NCI-H2029 (cell line): ENCODE measurements at places on chromosomes 7 and 10.
A peak's percentile ranks its signal among the peaks of the same experiment; 100 is the strongest.

- DNase-seq, result no peak
Measured at GRCh38 chr7:151139791-151140190, 27.7 kb downstream of the GBX1 start.

DNA sequence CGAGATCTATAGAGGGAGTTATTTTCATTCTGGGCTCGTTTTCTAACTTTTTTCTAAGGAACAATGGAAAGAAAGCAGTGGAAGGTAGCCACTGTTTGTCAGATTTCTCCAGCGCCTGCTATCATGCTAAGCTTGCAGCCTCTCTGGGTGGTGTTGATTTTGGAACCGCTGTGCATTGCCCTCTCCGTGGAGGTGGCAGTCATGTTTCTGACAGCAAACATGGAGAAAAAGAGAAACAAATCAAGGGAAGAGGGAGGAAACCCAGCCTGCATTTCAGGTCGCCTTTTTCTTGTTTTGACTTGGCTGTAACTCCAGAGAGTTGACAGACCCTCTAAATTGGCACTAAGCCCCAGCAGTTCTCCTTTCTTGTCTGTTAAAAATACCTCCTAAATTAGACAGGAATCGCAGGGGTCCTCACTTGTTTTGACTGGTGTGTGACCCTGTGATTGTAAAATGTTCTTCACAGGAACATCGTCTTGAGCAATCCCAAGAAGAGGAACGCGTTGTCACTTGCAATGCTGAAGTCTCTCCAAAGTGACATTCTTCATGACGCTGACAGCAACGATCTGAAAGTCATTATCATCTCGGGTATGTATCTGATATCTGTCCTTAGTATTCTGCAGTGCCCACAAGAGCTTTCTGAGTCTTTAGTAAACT lies 4.8 kb downstream of the ECHDC3 start:
- no peak for DNase-seq

DNA sequence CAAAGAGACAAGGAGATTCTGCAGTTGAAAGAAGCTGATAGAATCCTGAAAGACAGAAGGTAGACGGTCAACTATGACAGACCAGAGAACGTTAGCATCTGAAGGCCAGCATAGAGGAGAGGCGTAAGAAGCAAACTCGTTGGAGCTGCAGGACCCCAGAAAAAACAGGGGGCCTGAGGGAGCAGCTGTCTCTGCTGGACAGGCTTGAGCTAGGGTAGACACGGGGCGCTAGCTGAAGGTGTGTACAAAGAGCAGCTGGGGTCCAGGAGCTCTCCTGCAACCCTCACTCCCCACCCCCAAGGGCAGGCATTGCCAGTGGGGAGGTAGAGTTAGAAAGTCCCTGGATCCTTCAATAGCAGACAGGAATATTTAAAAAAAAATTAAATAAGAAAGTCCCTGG lies 14.6 kb upstream of the GDI2 start:
- no peak for DNase-seq

DNA sequence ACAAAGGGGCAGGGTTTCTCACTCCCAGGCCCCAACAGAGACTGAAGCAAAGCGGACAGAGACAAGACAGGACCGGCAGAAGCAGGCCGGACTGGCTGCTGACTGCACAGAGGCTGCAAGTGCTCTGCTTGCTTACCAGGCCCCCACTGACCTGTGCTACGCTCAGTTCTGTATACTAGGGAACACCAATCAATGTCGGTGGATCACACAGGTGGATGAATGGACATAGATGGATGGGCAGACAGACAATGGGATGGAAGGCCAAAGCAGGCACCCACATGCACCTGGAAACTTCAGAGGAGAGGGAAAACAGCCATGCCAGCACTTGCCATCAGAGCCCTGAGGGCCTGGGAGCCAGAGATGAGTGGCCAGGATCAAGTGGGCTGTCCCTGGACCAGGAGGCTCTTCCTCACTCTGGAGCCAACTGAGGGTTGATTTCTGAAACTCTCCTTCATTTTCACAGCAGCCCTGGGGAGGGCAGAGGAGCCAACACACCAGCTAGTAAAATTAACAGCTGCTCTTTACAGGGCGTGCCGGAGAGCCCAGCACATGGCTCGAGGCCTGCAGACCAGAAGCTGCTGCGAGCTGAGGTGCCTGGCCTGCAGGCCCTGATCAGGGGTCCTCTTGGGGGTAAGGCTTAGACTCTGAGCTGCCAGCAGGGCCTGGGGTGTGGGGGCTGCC lies 243.6 kb downstream of the KCNMA1 start:
- no peak for DNase-seq

DNA sequence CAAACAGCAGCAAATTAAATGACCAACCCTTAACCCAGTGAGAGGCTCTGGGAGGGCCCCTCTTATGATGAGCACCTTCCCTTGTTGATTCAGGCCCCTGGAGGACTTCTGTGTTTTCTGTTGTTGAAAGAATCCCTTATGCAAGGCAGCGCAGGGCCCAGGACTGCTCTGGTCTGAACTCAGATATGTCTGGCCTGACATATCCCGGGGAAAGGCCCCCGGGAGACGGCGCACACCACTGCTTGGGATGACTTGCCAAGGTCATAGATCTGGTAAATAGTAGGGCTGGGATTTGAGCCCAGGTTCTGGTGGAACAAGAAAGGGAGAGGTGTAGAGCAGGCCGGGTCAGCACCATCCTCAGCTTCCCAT lies 124.0 kb downstream of the AOAH start:
- peak; percentile 44 for DNase-seq

DNA sequence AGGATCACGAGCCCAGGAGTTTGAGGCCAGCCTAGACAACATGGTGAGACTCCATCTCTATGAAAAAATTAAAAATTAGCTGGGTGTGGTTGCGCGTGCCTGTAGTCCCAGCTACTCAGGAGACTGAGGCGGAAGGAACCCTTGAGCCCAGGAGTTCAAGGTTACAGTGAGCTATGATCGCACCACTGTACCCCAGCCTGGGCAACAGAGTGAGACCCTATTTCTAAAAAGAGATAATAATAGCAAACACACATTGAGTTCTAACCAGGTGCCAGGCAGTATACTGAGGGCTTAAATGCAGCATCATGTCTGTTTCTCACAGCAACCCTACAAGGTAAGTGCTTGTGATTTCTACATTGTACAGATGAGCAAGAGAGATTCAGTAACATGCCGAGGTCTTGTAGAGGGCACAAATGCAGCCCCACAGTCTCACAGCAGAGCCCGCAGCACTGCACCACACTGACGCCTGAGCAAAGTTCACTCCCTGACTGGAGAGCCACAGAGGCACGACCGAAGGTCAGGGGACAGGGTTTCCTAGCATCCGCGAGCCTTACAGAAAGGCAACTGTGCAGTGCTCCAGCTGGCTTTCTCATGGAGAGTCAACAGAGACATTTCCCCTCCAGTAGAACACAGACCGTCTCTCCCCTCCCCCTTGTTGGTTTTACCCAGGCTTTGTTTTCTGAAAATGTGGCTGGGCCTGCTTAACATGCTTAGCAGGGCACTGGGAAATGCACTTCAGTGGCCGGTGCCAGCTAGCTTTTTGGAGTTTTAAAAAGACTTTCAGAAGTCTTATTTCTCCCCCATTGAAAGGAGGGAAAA lies 36.5 kb downstream of the PDSS1 start:
- DNase-seq, result peak; percentile 6

GRCh38 chr7:116727432-116728009 lies 55.5 kb downstream of the MET start:
- no peak for DNase-seq

GRCh38 chr10:70853038-70853437 lies 35.3 kb downstream of the PCBD1 start:
- no peak for DNase-seq

GRCh38 chr10:49606981-49607535 lies 3.1 kb upstream of the SLC18A3 start:
- no peak for DNase-seq

- DNase-seq, result no peak
Measured at GRCh38 chr7:49322476-49322875, 398.1 kb downstream of the CDC14C start.

DNA sequence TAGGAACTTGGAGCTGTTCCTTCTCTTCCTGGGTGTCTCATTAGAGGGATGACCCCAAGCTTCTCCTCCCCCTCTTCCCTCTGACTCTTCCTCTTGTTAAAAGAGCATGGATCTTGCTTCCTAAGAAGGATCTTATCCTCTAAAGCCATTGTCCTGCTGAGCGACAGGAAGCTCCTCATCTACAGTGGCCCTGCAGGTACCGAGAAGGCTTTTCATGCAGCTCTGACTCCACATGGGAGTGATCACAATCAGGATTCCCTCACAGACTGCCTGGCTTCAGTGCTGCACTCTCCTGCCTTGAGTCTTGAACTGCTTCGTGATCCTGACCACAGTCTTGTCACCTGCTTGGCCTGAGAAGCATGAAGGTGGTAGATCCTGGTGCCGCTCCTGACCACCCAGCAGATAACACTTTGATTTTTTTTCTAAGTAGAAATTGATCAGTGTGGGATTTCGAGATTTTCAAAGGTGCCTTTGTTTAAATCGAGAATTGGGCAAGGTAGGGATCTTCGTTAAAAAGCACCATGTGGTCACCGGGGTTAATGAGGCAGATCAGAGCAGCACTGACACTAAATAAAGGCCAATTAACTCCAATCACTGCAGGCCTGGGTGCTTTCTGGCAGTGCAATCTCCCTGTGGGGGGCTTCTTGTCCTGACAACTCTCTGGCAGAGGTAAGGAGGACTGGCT lies 376.4 kb downstream of the NRG3 start:
- no peak for DNase-seq

- no peak for DNase-seq
Measured at GRCh38 chr10:126062131-126063032, 166.0 kb downstream of the FANK1 start.
